ENCODE measurements at places on chromosomes 4 and X.
A peak's percentile ranks its signal among the peaks of the same experiment; 100 is the strongest.

DNA sequence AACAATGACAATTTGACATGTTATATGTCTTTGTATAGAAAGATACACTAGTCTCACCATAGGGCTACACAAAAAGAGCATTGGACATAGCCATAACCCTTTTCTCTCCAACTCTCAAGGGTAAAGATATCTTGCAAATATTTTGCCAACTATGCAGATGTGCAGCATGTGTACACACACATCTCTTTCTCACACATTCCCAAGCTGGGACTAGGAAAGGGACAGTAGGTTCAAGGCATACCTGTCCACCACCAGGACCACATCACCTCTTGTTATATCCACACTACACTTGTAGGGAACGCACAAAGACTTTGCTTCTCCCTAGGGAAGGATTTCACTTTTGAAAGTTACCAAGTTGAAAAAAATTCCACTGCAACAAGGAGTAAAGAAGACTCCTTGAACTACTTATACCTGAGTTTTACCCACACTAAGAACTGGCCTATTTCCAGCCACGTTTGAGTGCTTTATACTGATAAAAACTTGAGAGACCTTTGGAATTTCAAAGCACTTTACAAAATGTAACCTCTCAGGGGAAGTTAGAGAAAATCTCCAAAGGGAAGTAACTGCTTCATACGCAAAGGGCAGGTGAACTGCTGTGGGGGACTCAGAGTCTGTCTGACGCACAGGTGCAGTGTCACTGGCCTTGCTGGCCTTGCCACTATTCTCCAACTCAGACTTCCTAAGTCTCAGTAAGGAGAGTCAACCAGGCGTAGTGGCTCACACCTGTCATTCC, 36.9 kb downstream of the NR3C2 start:
- no peak for DNase-seq
- no peak overlapping the region for H3K4me3 ChIP-seq
- H3K36me3 ChIP-seq = no peaks in the 10 kb centered on the region
- no peak overlapping the region for H3K27ac ChIP-seq
- peaks cover 16% of the 10 kb centered on the region for H3K4me1 ChIP-seq
- H3K27me3 ChIP-seq = no peaks in the 10 kb centered on the region

GRCh38 chrX:52082578-52082977, 13.6 kb upstream of the MAGED4B start:
- H3K27ac ChIP-seq = no peak overlapping the region
- H3K36me3 ChIP-seq = no peaks in the 10 kb centered on the region
- no peak overlapping the region for H3K4me3 ChIP-seq
- no peaks in the 10 kb centered on the region for H3K27me3 ChIP-seq
- DNase-seq = no peak

DNA sequence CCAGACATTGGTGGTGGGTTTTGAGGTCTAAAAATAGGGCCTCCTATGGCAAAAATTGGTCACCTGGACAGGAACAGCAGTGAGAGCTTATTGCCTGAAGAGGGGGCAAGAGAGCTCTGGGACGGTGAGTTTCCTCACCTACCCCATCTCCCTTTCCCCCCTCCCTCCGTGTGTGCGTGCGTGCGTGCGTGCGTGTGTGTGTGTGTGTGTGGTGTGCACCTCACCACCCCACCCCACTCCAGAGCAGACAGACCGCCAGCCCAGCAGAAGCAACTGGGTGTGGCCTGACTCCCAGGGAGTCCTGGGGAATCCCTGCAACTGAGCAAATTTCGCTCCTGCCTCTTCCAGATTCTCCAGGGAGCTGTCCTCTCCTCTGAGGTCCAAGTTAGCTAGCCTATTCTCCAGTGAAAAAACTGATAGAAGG, 44.7 kb downstream of the PRPS1 start:
- H3K27me3 ChIP-seq = no peaks in the 10 kb centered on the region
- peaks cover 11% of the 10 kb centered on the region for H3K4me1 ChIP-seq
- H3K27ac ChIP-seq = no peak overlapping the region

- H3K27ac ChIP-seq = no peak overlapping the region
- H3K36me3 ChIP-seq = no peaks in the 10 kb centered on the region
- H3K27me3 ChIP-seq = no peaks in the 10 kb centered on the region
- DNase-seq = no peak
- no peak overlapping the region for H3K4me3 ChIP-seq
Measured at GRCh38 chr4:15438939-15439524, 11.2 kb downstream of the C1QTNF7 start.

DNA sequence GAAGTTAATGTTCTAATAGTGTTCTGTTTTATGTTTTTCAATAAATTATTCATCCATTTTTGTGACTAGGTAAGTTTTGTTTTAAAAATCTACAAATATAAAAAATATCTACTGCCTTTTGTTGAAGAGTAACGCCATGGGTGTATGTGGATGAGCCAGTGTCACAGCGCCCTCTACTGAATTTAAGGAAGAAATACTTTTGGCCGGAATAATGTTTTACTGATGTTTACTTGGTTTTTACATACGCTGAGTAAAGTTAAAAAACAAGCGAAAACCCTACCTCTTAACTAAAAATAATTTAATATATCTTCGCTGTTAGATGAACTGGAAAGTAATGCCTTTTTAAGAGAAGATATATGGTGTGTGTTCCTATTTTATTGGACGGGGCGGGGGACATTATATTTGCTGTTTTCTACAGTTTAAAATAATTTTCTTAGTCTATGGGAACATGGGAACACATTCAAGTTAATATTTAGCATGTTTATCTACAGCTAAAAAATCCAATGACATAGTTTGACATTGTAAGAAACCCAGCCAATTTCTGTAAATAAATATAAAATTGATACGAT, 86.1 kb downstream of the CPE start:
- H3K27ac ChIP-seq = no peak overlapping the region
- H3K4me1 ChIP-seq = 0 out of 2 replicates have a peak, but pooled peaks cover 6% of the 10 kb centered on the region
- DNase-seq = peak; percentile 64
- H3K36me3 ChIP-seq = no peaks in the 10 kb centered on the region
- no peak overlapping the region for H3K4me3 ChIP-seq

GRCh38 chr4:77927991-77928925, 65.6 kb downstream of the MRPL1 start:
- no peaks in the 10 kb centered on the region for H3K36me3 ChIP-seq
- no peak for DNase-seq
- no peak overlapping the region for H3K27ac ChIP-seq
- H3K27me3 ChIP-seq = no peaks in the 10 kb centered on the region
- H3K4me3 ChIP-seq = no peak overlapping the region
- no peaks in the 10 kb centered on the region for H3K4me1 ChIP-seq

DNA sequence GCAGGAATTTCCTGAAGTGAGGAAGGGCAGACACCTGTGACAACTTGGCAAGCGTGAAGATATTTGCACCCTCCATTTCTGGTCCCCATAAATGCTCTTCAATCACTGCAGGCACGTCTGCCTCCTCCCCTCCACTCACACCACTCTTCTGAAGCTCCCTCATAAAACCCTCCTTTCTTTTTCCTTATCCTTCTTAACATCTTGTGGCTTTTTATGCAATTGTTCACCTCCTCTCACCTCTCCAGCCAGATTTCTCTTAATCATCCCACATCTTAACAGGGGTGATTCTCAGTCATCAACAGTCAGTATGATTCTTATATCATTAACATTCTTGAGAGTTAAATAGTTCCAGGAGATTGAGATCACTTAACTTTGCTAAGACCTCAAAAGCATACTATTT, 277.4 kb downstream of the SPRY1 start:
- no peaks in the 10 kb centered on the region for H3K36me3 ChIP-seq
- no peaks in the 10 kb centered on the region for H3K27me3 ChIP-seq
- no peak overlapping the region for H3K4me3 ChIP-seq

- peak overlapping the region; percentile 7 for H3K27ac ChIP-seq
- H3K4me3 ChIP-seq = no peak overlapping the region
- no peaks in the 10 kb centered on the region for H3K27me3 ChIP-seq
- no peaks in the 10 kb centered on the region for H3K36me3 ChIP-seq
- no peak for DNase-seq
Measured at GRCh38 chr4:22500128-22500611, 15.7 kb downstream of the ADGRA3 start.

GRCh38 chr4:61202638-61203435, 2.7 kb downstream of the ADGRL3 start:
- peaks cover 39% of the 10 kb centered on the region for H3K4me1 ChIP-seq
- H3K36me3 ChIP-seq = no peaks in the 10 kb centered on the region
- H3K4me3 ChIP-seq = peak overlapping the region; percentile 82
- peak; percentile 63 for DNase-seq
- no peak overlapping the region for H3K27ac ChIP-seq
- peaks cover 50% of the 10 kb centered on the region for H3K27me3 ChIP-seq

- 0 out of 2 replicates have a peak overlapping the region, but pooled peaks have one; percentile 63 for H3K27ac ChIP-seq
- DNase-seq = no peak
Measured at GRCh38 chrX:13000301-13000811, 25.4 kb downstream of the TMSB4X start.

- no peaks in the 10 kb centered on the region for H3K27me3 ChIP-seq
- H3K36me3 ChIP-seq = peaks cover 45% of the 10 kb centered on the region
- DNase-seq = no peak
Measured at GRCh38 chrX:1386338-1387127, 5.4 kb downstream of the SLC25A6 start.

DNA sequence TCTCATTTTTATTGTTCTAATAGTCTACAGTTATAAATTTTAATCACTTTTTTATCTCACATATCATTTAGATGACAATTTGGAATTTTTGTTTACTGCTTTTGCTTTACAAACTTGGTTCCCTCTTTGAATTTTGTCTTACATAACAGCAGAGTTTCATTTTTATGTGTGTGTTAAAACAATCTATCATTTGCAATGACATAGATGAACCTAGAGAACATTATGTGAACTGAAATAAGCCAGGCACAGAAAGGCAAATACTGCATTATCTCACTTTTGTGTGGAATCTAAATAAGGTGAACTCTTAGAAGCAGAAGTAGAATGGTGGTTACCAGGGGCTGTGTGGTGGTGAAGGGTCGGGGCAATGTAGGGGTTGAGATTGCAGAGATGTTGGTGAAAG, 170.7 kb downstream of the GASK1B start:
- no peak overlapping the region for H3K27ac ChIP-seq
- H3K36me3 ChIP-seq = no peaks in the 10 kb centered on the region

GRCh38 chr4:87982446-87983010, 7.0 kb downstream of the SPP1 start:
- no peak overlapping the region for H3K4me3 ChIP-seq
- DNase-seq = no peak
- no peak overlapping the region for H3K27ac ChIP-seq
- no peaks in the 10 kb centered on the region for H3K27me3 ChIP-seq
- H3K36me3 ChIP-seq = no peaks in the 10 kb centered on the region

DNA sequence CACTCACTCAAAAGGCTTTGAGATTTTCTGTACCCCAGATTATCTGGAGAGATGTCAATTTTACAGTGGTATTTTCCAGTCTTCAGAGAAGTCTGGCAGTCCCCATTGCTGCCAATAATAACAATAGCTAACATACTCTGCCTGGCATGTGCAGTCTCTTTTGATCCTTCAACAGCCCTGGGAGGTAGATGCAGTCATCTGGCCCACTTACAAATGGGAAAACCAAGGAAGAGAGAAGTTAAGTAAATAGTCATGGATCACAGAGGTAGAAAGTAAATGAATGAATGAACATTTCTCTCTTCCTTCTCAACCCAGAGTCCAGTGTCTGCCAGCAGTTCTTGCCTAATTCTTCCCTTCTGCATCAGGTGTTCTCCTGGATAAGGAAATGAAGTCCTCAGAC, 113.0 kb upstream of the EDNRA start:
- H3K27ac ChIP-seq = no peak overlapping the region
- no peaks in the 10 kb centered on the region for H3K27me3 ChIP-seq
- H3K36me3 ChIP-seq = no peaks in the 10 kb centered on the region
- no peak overlapping the region for H3K4me3 ChIP-seq
- no peaks in the 10 kb centered on the region for H3K4me1 ChIP-seq
- no peak for DNase-seq

- DNase-seq = no peak
- no peaks in the 10 kb centered on the region for H3K27me3 ChIP-seq
- H3K27ac ChIP-seq = no peak overlapping the region
- H3K4me3 ChIP-seq = no peak overlapping the region
- no peaks in the 10 kb centered on the region for H3K4me1 ChIP-seq
Measured at GRCh38 chr4:122038896-122039295, 87.0 kb upstream of the TRPC3 start.

DNA sequence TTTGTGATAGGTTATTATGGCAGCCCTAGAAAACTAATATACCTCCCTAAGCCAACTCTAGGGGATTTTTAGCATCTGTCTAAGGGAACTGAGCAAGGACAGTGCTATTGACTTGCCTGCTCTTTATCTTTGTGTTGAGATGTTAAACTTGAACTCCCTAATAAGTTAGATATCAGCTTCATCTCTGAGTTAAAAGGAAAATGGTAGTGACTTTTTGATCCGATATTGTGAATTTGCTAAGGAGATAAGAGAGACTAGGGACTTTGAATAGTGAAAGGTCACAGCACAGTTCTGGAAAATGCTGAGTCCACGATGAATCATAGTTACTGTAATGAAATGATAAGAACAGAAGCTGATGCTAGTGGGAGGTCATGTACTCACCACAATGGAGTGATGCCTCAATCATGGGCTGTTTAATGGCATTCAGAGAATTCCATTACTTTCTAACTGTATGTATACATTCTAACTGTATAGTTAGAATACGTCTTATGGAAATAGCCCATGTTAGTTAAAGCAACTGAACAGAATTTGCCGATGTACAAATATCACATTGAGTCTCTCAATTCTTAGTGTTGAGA, 147.2 kb downstream of the GLRA3 start:
- H3K4me3 ChIP-seq = no peak overlapping the region
- H3K27ac ChIP-seq = no peak overlapping the region
- no peaks in the 10 kb centered on the region for H3K36me3 ChIP-seq
- H3K4me1 ChIP-seq = no peaks in the 10 kb centered on the region

DNA sequence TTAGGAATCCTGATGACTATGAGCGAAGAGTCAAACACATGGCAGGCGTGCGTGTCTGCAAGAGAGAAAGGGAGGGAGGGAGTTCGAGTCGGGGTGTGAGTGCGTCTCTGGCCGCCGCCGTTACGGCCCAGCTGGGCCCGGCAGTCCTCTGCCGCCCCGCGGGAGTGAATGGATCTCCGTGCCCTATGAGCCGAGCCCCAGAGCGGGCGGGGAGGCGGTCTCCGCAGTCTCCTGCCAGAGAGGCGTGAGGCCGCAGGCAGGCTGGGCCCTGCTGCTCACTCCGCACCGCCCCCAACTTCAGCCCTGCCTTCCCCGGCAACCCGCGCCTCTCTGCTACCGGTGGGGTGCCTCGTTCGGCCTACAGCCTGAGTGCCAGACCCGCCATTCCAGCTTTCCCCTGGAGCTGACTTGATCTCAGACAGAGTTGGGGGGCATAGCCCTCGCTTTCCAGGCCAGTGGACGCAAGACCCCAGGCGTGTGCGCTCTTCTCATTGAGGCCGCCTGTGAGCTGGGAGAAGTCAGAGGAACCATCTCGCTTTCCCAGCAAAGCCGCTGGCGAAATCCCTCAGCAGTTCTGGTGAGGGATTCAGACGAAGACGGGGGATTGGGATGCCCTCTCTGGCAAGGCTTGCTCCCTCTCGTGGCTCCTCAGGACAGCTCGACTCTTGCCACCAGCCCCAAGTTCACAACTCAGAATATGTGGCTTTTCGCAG, 1.4 kb downstream of the SLC16A2 start:
- no peak overlapping the region for H3K27ac ChIP-seq
- H3K4me3 ChIP-seq = peak overlapping the region; percentile 67
- no peaks in the 10 kb centered on the region for H3K36me3 ChIP-seq
- peaks cover 7% of the 10 kb centered on the region for H3K27me3 ChIP-seq

Measured in GM23338 (cell line).